Mesothelial cell of epicardium (in vitro differentiated cells): ENCODE measurements at places on chromosomes 16 and 17. TPM values are rescaled to one million over a fixed set of nuclear protein-coding genes. Genes with fewer than 3 reads are reported as not detected.

LAT gene
- 6.3 to 7.9 TPM (median 6.5 TPM) in 3 replicates for total RNA-seq

DNA sequence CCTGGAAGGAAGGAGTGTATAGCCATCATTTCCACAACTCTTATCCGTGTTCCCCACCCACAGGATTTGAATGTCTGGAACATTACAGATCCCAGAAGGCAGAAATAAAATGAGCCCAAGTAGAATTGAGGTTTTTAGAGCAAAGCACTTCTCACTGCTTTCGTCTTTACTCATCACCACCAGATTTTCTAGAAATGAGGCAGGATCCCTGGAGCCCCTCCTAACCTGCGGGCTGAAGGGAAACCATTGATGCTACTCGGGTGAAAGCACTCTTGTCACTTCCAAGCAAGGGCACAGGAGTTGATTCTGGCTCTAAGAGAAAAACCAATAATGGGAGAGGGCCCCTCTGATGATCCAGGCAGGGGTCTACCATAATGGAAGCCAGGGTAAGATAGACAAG, 2.8 kb upstream of the ALDOC start:
- no peak for DNase-seq

- no peak for DNase-seq
These were observed 95.7 kb downstream of the NTN1 start for GRCh38 chr17:9116861-9117568.

- no peak for DNase-seq
These were observed 13.7 kb downstream of the N4BP1 start for GRCh38 chr16:48596326-48596725.

SLC52A1 gene
- total RNA-seq = 0.20 to 0.54 TPM (median 0.38 TPM) in 3 replicates
